ENCODE measurements at places on chromosomes 5 and 9.
A peak's percentile ranks its signal among the peaks of the same experiment; 100 is the strongest.

DNA sequence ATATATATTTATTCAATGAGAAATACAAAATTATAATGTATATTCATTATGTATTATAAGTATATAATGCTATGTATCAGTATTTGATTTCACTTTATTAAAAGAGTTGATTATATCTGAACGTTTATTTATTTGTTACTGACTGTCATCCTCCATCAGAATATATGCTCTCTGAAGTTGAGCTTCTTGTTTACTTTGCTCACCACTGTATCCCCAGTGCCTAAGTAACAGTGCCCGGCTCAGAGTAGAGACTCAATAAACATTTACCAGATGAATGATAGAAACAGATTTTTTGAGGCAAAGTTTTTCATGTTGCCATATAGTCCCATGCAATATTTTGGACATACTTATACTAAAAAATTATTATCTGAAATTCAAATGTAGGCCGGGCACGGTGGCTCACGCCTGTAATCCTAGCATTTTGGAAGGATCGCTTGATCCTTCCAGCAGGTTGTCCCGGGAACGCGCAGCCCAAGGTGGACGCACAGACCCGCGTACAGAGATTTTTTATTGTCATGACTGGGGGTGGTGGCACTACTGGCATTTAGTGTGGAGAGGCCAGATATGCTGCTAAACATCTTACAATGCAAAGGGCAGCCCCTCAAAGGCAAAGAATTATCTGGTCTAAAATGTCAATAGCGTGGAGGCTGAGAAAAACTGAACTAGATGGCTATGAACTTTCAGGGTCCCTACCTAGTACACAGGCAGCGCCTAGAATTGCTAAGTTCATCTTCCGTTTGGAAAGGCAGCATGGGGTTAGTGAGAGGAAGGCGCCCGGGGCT lies 761 bp upstream of the DNAJC25 start:
- peak; percentile 44 for DNase-seq

DNA sequence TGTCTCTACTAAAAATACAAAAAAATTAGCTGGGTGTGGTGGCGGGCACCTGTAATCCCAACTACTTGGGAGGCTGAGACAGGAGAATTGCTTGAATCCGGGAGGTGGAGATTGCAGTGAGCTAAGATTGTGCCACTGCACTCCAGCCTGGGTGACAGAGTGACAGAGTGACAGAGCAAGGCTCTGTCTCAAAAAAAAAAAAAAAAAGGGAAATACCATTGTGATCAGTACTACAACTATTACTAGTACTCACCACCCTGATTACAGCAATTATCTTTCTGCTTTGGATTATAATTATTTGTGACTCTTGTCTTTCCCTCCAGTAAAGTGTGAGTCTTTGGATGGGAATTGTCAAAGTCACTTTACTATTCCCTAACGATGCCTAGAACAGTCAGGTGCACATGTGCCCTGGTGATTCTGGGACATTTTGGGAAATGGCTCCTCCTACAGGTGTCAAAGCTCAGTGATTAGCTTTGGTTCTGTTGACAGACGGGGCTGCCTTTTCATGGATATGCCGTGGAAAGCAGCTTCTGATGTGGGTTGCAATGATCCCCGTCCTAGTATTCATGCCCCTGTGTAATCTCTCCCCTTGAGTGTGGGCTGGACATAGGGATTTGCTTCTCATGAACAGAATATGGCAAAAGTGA lies 31.8 kb upstream of the FRRS1L start:
- DNase-seq = no peak

GRCh38 chr9:3962971-3963642 lies 336.8 kb downstream of the GLIS3 start:
- no peak for DNase-seq

GRCh38 chr9:122338994-122339393 lies 31.8 kb upstream of the PTGS1 start:
- no peak for DNase-seq

DNA sequence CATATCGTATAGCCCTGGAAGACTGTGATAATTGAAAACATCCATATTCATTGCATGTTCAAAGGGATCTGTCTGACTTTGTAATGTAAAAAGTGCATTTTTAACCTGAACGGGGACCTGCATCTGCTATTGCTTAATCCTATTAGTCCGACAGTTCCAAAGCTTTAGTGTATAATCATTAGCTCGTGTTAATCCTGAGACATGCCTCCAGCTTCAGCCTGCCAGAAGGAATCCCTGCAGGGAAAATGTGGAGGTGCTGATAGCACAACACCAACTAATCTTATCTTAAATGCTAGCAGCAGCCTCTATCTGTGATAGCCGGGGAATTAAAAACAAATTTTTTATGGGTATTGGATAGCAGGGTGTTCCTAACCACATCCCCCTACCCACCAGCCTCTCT lies 495.2 kb downstream of the TLE4 start:
- no peak for DNase-seq

DNA sequence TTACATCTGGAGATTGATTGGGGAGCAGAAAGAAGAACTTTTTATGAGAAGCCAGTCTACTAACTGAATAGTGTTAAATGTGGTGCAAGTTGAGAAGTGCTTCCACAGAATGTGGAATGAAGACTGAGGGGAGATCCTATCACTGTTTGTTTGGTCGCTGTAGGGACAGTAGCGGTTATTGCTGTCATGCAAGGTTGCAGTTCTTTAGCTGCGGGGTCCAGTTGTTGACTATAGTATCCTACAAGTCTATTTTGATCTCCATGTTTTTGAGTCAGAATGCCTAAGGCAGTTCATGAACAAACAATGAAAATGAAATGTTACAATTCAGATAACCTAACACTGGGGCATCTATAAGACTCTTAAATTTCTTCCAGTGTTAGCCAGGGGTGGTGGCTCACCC lies 45.3 kb upstream of the PDZD2 start:
- no peak for DNase-seq

GRCh38 chr5:53399926-53400697 lies 80.3 kb upstream of the FST start:
- DNase-seq = no peak

- DNase-seq = no peak
Observed at GRCh38 chr9:109286981-109287380, 33.9 kb downstream of the EPB41L4B start.
